ENCODE measurements at places on chromosomes 5 and 9.
A peak's percentile ranks its signal among the peaks of the same experiment; 100 is the strongest.

DNA sequence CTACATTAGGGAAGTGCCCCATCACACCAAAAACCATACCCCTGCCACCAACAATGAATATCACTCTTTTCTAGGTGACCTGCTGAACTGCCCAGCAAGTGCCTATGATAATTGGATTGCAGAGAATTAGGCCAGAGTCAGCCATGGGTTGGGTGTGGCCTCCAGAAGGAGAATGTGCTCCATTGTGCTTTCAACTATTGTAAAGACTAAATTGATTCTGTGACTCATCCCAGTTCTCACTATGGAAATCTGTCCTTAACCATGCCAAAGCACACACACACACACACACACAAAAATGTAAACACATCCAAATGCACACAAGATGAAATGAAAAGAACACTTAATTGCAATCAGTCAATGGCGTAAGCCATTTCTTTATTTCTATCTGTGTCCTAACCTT lies 25.7 kb downstream of the DRD1 start:
- no peak for DNase-seq

DNA sequence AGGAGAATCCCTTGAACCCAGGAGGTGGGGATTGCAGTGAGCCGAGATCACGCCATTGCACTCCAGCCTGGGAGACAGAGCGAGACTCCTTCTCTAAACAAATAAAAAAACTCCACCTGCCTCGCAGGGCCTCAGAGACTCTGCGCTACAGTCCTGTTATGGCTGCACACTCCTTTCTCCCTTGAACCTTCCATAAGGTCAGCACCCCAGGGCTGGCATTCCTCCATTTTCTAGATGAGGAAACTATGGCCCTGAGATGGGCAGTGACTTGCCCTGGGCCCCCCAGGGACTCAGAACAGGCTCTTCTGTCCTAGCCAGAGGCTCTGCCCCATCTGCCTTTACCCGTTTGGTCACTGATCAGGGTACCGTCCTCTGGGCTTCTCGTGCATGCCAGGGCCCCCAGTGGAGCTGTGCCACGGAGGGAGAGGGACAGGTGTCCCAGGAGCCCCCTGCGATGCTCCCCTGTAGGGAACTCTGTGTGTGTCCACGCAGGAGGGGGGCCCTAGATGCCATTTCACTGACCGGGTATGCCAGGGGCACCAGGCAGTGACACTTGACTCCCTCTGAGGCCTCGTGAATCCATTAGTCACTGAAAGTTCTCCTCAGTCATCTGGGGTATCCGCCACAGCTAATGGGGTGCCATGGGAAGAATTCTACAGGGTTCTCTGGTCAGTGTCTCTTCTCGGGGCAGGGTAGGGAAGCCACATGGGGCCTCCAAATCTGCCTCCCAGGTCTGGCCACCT lies 16.2 kb downstream of the RALGDS start:
- no peak for DNase-seq

DNA sequence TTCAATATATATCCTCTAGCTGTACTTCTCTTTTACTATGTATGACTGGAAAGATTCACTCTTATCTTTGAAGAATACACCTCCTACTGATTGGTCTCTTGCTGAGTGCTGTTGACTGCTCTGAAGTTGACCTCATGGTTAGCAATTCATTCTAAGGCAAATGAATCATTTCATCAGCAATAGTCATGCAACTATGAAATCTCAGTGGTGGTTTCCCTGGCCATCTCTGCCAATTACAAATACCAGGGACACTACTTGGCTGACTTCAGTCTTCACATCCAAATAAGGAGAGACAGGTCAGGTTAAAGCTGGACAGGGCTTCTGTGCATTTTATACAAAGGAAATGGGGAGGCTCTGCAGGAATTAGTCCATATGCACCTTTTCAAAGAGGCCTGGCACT lies 333.5 kb upstream of the ACTBL2 start:
- DNase-seq, result no peak

DNA sequence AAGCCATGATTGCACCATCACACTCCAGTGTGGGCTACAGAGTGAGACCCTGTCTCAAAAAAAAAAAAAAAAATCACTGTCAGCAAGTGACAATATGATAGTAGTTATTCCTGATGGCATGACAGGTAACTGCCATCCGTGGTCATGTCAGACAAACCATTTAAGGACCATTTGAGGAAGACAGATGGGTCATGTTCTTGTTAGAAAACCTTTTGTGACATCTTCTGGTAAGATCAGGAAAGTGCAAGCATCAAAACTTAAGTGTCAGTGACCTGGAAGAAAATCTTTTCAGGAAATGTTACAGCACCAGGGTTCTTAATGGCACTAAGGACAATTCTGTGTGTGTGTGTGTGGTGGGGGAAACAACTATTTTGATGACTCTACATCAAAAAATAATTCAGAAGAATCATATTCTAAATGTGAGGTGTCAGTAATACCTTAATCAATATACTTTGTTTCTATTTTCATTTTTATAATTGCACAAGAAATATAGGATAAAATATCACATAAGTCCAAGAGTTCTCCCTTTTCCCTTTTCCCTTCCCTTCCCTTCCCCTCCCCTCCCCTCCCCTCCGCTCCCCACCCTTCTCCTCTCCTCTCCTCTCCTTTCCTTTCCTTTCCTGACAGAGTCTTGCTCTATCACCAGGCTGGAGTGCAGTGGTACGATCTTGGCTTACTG lies 17.8 kb downstream of the SLC38A9 start:
- peak; percentile 10 for DNase-seq

DNA sequence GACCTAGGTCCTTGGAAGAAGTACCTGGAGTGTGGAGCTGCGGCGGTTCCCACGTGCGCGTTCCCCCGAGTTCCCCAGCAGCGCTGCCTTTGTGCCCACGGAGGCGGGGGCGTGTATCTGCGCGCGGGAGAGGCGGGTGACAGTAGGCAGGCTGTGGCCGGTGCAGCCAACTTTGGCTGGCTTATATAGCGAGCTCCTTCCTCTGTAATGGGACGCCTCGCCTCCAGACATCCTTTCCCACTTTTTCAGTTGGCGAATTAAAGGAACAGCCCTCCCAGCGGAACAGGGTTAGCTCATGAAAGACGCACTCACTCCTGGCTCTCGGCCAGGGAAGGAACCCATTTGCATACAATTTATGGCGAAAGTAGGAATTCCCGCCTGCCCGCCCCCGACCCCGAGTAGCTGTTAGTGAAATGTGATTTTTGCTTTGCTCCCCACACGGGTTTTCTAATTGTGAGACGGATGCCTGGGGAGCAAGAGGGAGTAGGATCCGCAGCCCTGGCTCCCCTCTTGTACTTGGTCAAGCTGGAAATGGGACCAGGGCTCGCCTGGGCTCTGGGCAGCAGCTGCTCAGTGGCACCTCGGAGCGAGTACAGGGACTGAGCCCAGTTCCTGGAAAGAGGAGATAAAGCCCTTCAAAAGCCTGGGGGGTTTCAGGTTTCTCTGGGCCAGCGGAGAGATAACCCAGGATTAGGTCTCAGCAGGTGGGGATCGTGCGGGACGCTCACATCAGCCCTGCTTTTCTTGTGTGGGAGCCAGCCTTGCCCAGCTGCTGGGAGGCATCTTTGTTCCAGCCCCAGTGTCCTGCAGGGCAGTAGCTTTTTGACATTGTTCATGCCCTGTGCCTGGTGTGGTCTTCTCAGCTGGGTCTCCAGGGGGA lies at the start of gene TNC:
TSS of gene TNC (minus strand) at position 159 of the 880 bp plus-strand sequence. CDS start 27,139 bp downstream, outside the sequence.
- peak; percentile 64 for DNase-seq

- no peak for DNase-seq
Observed at GRCh38 chr5:44257653-44258365, 131.4 kb downstream of the FGF10 start.

GRCh38 chr9:134970719-134971118 lies 53.0 kb upstream of the FCN1 start:
- DNase-seq, result no peak

GRCh38 chr9:37038302-37038942 lies 4.4 kb upstream of the PAX5 start:
- no peak for DNase-seq

- no peak for DNase-seq
Observed at GRCh38 chr5:168239325-168239724, 52.1 kb upstream of the WWC1 start.

DNA sequence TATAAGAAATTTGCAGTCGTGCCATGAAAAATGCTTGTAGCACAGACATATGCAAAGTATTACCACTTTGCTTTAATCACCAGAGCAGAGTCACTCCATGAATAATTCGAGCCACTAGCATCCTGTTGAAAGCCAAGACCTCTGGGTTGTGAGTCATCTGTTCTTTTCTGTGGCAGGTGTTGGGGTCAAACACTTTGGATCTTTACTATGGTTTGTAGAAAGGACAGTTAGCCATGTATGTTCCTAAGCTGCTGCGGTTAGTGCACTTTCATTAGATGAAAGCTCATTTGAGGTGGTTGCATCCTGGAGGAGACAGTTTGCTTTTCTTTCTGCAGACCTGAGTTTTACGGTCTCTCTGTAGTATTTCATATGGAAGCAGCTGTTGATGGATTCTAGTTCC lies 223.7 kb downstream of the DMRT2 start:
- DNase-seq, result no peak

GRCh38 chr9:33750307-33750838 lies 45.0 kb upstream of the PRSS3 start:
- no peak for DNase-seq

DNA sequence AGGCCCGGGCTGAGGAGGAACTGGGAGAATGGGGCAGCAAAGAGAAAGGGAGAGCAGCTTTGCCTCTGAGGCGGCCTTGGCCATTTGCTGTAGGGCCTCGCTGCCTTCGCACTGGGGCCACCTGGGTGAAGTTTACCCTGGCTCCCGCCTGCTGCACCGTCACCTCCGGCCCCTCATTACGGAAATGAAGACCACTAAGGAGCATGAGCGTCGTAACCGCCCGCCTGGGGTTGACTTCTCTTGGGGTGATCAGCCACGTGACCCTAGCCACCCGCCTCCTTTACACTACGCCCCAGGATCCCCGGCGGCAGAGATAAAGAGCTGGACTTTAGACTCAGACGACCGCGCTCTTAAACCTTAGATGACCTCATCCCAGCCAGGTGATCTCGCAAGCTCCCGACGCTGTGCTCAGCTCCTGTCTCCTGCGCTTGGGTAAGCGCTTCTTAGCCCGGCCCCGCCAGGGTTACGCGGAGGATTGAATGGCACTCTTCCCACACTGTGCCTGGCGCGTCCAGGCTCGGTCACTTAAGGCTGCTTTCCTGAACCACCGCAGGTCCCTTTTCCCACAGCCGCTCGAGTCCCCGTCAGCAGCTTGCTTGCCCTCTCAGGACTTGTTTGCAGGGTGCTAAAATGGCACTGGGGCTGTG lies 107.9 kb upstream of the LARP1 start:
- no peak for DNase-seq

DNA sequence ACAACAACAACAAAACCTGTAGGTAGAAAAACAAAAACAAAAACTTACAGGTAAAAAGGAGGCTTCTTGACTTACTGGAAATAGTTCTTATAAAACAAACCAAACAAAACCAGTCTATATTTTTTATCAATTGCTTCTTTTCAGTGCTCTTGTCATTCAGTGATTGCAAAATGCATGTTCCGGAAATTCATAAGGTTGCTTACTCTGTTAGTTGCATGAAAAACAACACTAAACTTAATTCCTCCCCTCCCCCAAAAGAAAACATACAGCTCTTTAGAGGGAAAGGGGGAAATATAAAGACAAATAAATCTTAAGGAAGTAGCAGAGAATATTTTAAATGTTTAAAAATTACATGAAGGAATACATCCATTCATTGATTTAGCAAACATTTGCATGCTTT lies 19.1 kb downstream of the CPEB4 start:
- DNase-seq, result no peak

DNA sequence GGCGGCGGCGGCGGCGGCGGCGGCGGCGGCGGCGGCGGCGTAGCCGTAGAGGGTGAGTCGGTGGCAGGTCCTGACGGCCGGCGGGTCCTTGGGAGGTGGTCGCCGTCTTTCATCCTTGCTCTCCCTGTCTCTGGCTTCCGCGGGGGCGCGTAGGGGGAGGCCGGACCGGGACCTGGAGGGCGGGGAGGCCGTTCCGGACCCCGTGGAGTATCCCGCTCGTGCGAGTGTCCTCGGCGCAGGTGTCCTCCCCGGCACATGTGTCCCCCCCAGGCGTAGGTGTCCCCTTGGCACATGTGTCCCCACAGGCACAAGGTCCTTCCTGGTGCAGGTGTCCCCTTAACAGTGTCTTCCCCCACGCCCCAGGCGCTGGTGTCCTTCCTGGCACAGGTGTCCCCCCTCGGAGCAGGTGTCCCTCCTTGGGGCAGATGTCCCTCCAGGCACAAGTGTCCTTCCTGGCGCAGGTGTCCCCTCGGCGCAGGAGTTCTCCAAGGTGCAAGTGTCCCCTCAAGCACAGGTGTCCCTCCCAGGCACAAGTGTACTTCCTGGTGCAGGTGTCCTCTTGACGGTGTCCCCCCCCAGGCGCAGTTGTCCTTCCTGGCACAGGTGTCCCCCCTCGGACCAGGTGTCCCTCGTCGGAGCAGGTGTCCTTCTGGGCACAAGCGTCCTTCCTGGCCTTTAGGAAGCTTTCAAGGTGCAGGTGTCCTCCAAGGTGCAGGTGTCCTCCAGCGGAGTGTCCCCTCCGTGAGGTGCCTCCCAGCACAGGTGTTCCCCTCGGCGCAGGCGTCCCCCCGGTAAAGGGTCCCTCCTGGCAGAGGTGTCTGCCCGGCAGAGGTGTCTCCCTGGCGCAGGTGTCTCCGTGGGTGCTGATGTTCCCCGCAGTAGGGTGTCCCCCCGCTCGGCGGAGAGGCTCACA lies 519 bp downstream of the EXOC3 start:
- no peak for DNase-seq

DNA sequence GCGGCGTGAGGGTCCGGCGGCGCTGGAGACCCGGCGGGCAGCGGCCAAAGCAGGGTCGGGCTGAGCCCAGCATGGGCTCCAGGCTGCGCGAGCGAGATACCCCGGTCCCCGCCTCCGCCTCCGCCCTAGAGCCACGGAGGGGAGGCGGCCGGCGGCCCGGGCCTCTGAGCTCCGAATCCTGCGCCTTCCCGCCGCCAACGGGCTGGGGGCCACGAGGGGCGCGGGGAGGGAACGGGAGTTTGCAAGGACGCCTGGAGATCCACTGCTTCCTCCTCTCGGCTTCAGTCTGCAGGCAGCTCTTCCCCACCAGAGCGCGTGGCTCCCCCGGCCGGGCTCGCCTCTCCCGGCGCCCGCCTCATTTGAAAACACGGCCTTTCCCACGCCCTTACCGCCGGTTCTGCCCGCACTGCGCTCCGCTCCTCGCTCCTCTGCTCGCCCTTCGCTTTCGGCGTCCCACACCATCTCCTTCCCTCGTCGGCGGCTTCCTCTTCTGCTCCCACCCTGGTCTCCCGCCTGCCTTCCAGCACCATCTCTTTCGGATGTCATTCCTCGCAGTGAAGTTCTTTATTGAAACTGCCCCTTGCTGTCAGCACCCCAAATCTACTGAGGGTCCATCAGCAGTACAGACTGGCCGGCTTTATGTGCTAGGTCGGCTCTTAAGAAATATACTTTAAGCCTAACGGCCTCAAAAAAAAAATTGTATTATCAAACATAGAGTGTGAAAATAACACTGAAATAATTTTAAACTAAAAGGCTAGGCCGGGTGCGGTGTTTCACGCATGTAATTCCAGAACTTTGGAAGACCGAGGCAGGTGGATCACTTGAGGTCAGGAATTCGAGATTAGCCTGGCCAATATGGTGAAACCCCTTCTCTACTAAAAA lies 105.0 kb upstream of the FAM120A start:
- no peak for DNase-seq
